ENCODE measurements at places on chromosomes 2 and 18.

DNA sequence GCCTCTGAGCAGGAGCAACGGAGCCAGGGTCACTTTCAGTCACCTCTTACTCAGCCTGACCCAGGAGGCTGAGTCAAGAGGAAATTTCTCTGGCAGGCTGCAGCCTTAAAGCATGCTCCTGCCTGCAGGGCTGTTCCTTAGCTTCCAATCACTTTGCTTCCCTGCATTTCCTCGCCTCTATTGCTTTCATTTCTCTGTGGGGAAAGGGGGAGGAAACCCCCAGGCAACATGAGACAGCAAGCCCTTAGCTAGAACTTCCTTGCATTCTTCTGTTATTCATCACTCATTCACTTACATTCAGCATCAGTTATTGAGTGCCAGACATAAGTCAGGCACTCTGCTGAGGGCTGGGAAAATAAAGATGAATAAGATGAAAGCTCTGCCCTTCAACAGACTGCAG is 13.0 kb downstream of the XDH start:
- DNase-seq: no peak

GRCh38 chr2:68110102-68110501 is 47.3 kb upstream of the C1D start:
- no peak for DNase-seq

- DNase-seq: no peak
These were observed 22.1 kb upstream of the TNS1 start for GRCh38 chr2:218024871-218025270.

GRCh38 chr2:28633746-28634145 is 117.9 kb upstream of the PPP1CB start:
- no peak for DNase-seq

DNA sequence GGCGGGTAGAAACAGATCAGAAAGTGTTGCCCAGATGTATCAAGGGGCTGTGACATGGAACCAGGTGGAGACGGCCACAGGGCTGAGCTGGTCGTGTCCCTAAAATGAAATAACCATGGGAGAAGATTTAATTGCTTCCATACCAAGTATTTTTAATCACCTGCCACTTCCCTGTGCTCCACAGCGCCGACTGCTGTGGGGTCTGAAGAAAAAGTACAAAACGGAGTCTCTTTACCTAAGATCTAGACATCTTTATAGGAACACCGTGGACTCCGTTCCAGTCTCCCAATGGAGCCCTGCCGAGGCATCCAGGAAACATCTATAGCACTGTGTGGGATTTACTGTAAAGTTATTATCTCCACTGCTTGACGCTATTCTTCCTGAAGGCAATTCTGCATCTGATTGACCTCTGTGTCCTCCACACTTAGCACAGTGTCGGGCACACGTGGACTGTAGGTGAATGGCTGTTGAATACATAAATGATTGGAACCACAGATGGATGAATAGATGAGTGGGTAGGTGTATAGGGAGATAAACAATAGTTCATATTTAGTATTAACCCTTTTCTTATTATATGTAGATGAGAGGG is 21.6 kb upstream of the GYPC start:
- no peak for DNase-seq

Data from NCI-H1105 treated with DMSO at 0.1 percent for 48 hours (cell line).